Left forelimb (tissue), 1 donor: ENCODE measurements at places on chromosomes 2 and 18.

DNA sequence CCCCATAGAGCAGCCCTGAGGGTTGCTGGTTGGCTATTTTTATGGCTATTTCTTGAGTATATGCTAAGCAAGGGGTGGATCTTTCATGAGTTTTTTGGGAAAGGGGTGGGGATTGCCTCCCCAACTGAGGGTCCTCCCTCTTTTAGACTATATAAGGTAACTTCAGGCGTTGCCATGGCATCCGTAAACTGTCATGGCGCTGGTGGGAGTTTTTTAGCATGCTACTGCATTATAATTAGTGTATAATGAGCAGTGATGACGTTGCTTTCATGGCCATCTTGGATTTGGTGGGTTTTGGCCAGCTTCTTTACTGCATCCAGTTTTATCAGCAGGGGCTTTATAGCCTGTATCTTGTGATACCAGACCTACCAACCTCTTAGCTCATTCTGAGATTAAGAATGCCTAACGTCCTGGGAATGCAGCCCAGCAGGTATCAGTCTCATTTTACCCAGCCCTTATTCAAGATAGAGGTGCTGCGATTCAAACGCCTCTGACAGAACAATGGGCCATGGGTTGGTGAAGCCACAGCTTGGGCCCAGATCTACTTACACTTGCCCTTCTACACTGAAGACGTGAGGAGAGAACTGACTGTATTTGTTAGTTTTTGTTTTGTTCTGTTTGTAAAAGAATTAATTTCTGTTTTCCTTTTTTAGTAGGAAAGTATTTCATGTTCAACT, 53.8 kb upstream of the TMEM163 start:
- DNase-seq: no peak

DNA sequence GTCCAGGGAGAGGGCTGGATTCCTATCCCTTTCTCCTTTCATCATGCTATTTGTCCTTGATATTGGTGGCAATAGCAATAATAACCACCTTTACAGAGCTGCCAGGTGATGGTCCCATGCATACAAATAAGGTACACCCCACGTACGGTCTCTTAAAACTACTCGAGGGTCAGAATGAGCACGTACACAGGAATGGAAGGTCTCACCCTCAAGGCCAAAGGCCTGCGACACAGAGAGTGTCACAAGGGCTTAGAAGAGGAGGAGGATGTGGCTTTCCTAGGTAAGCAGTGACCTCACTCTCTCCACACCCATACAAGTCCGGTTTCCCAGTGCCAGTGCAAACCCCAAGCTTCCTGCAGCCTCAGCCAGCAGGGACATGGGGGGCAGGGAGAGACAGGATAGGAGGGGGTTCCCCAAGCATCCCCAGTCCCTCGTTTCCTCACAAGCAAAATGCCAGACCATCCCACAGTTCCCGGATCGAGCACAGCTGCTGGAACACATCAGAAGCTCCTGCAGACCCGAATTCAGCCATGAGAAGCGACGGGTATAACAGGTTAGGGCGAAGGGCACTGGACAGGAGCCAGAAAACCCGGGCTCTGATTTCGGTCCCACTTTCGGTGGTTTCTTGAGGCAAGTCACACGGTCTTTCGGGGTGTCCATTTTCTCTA, 49.2 kb downstream of the PLB1 start:
- no peak for DNase-seq

DNA sequence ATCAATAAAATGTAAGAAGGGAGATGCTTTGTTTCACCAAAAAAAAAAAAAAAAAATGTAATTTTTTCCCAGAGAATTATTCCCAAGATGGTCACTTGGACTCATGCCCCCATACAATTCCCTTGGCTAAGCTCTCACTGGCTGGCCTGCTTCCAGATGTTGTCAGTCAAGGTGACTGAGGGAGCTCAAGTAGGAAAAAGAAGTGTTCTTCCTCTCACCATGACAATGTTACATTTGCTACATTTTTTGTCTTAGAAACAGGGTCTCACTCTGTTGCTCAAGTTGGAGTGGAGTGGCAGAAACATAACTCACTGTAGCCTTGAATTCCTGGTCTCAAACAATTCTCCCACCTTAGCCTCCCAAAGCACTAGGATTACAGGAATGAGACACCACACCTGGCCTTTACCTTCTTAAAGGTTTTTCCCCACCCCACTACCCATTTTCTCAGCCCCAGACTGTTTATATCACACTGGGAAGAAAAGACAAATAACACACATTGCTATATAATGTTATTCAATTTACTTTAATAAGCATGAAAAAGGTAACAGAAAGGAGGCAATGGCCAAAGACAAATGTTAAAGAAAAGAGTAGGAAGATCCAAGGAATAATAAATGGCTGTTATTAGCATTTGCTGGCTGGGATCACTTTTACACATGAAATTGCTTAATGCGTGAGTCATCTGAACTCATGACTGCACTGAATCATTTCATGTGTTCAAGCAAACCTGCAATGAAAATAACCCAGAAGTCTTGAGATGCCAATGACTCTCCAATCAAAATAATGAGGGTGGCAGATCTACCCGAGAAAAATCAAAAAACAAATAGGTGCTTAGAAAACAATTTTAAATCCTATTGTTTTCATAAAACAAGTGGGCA, 45.2 kb downstream of the ACVR1 start:
- no peak for DNase-seq

DNA sequence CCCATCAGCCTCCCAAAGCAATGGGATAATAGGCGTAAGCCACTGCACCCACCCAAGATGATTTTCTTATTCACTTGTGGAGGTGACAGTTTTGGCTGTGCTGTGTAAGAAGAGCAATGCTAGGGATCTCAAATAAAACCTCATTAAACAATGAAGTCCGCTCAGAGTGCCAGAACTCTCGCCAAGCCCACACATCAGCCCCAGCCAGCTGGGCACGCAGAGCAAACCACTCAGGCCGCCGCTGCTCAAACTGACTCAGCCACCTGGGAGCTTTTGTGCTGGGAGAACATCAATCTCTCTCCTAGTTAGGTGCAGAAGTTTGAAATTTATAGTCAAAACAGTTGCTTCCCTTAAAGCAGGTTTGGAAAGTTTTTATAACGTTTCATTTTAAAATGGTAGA, 47.6 kb downstream of the RNF152 start:
- no peak for DNase-seq

GRCh38 chr18:40932862-40933261, 1022.2 kb upstream of the PIK3C3 start:
- DNase-seq: no peak

DNA sequence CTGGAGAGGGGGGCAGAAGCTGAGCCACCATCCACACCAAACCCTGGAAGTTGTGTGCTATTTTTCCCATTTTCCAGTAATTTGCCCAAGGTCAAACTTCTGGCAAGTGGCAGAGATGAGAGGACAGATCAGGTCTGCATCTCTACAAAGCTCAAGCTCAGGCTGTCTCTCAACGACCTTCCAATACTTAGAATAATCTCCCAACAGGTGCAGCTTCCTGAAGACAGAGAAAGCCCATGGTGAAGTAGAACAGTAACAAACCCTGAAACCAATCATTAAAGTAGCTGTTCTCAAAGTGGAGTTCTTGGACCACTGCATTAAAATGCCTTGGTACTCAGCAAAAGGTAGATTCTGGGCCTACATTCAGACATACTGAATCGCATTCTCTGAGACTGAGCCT, 37.6 kb downstream of the TMEM131 start:
- no peak for DNase-seq

GRCh38 chr2:24380820-24381219, 20.5 kb upstream of the ITSN2 start:
- DNase-seq: no peak

DNA sequence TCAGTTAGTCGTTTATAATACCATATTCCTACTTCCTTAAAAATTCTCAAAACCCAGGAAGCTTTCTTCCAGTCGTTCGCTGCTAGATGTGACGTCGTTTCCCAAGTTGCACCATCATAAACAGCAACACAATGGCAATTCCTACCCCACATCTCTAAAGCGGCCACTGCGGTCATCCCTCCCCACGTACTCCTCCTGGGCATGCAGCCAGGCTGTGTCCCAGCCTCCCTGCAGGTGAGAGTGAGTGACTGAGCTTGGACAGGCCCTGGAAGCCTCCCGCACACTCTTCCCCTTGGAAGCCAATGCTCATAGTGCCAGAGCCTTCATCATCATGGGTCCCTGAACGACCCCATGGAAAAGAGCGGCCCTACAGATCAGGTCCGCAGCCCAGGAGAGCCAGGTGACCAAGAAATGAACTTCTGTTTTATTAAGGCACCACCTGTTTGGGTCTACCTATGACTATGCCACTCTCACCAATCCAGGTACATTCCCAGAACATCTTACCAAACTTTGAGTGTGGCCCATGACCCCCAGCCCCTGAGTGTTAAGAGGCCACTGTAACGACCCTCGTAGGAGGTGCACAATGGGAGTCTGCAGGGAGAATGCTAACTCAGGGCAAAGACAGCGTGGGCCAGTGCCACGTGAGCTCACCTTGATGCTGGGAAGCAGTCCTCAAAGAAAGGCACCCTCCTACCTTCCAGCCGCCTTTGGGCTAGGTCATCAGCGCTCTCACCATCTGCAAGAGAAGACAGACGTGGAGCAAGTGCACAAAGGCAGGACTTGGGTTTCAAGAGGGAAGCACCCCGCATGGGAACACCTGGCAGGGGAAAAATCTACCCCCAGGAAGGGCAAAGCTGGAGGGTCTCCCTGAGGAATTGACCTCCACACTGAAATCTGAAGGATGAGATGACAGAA, 74.7 kb upstream of the RAB6C start:
- peak; percentile 41 for DNase-seq
